ENCODE measurements at places on chromosomes 1 and 21.

- DNase-seq = no peak
Observed at GRCh38 chr1:11746092-11746491, 10.2 kb downstream of the AGTRAP start.

DNA sequence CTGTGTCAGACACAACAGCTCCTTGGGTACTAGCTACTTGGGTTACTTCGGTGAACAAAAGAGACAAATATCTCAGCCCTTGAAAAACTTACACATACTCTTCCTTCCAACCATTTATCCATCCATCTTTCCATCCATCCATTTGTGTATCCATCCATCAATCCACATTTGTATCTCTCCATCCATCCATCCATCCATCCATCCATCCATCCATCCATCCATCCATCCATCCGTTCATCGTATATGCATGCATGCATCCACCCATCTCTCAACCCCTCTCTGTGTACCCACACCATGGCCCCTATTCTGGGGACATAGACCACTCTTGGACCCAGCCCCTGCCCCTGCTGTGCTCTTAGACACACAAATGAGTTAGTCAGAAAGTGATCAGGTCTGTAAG, 40.2 kb downstream of the FAAH start:
- no peak for DNase-seq

DNA sequence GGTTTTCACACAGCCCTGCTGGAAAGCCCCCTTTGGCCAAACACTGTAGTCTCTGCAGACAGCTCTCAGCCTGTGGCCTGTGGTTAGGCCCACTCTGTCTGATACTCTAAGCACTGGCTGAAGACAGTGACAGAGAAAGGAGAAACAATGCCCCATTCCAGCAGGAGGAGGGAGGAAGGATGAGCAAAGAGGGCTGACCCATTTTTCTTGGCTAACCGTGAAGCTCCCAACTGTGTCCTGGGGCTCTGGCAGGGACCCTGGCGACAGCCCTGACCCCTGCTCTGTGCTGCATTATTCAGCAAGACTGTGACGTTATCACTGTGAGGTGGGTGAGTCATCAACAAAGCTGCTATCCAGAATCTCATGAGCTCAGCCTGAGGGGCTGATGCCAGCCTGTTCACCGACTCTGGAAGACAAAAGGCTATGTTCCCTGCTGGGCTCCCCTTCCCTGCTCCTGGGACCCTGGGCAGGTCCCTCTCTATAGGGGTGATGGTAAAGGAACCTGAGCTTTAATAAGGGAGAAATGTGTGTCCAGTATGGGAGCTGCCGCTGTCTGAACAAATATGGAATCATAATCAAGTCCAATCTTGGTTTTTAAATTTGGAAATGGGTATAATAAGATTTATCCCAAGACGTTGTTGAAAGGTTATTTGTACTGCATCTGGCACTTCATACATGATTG, 107.0 kb downstream of the RHOU start:
- no peak for DNase-seq

DNA sequence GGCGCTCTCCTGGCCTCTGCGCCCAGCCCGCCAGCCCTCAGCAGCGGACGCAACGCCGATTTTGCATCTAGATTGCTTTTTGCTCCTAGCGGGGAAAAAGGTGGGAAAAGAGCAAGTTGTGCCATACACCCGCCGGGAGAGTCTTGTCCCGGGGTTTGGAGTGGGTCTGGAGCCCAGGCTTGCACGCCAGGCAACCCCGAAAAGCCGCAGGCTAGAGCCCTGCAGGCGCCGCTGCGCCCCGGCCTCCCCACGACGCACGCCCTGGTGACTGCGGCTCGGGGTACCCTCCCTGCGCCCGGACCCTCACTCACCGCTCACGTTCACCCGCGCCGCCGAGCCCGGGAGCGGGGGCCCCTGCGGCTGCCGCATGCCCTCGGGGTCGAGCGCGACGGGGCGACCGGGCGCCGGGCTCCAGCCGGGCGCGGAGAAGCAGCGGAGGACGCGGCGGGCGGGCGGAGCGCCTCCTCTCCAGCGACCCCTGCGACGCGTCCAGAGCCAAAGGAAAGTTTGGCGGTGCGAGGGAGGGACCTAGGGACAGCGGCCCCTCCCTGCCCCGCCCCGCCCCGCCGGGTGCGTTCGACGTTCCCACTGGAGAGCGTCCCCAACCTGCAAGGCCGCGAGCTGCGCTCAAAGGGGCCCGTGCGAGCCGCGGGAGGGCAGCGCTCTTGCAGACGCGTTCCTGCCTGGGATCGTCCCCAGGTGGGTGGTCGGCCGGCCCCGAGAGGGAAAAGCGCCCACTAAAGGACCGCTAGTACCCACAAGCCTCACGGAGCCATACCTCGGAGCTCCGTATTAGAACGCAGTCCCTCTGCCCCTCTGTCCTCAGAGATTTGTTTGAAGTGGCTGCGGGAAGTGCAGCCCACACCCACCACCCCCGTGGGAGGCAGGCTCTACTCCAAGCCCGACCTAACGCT, at the start of gene LPAR3:
Gene LPAR3 (minus strand): TSS at position 502 of the 914 bp plus-strand sequence. CDS start 27,086 bp downstream, outside the sequence.
- DNase-seq = no peak

DNA sequence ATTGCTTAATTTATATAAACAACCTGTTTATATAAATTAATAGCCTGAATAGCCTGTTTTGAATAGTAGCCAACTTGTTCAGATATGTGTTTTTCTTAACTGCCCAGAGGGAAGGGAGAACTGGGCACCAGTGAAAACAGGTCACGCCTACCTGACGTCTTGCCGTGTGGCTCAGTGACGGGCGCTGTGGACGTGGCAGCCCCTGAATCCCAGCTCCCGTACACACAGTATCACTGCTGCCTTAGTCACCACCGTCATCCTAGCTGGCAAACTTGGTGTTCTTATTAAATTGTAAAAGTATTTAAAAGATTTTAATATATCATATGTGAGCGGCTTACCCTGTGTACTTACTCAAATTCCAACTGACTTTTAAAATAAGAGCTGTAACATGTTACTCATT, 35.4 kb upstream of the TRAPPC10 start:
- DNase-seq = no peak

Data from Kasumi-1 (cell line).